ENCODE measurements at places on chromosomes 5 and 9. TPM values are rescaled to one million over a fixed set of nuclear protein-coding genes. Genes with fewer than 3 reads are reported as not detected.

- no peak overlapping the region for H3K4me3 ChIP-seq
- no peak for DNase-seq
- H3K36me3 ChIP-seq: no peaks in the 10 kb centered on the region
- H3K27ac ChIP-seq: no peak overlapping the region
These were observed 16.9 kb downstream of the SLC25A48 start for GRCh38 chr5:135851186-135851914.

DNA sequence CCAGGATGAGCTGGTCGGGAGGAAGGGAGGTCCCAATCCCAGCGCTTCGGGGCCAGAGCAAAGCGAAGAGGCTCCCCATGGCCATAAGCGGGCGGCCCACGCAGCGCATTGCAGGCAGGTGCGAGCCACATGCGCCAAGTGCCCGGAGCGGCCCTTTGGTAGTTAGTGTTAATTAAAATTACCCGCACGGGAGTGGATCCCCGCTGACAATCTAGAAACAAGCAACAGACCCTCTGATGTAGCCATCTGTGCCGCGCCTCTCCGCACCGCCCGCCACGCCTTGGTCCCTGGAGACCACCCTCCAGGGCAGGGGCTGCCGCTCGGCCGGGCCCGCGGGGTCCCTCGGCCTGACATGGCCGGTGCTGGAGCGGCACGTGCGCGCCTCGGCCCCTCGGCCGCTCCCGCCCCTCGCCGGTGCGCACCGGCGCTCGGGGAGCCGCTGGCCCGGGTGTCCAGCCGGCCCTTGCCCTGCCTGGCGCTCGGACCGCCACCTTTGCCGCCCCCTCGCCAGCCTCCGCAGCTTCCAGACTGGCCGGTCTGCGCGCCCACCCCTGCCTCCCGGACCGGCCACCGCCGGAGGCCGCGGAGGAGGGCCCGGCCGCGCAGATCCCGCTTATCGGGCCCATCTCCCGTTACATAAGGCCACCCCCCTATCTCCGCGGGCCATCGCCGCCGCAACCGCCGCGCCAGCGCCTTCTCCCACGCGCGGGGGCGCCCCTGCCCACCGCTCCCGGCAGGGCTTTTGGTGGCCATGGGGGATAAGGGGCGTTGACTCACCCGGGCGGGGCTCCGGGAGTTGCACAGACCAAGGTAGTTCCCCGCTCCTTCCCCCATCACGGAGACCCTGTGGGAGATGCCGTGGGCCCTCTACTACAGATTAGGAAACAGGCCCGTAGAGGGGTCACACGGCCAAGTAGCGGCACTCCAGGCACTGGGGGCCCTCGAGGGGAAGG lies 1.9 kb upstream of the IL13 start:
- H3K4me3 ChIP-seq: peak overlapping the region; percentile 12
- H3K4me1 ChIP-seq: no peaks in the 10 kb centered on the region
- H3K27ac ChIP-seq: no peak overlapping the region
- no peaks in the 10 kb centered on the region for H3K36me3 ChIP-seq

DNA sequence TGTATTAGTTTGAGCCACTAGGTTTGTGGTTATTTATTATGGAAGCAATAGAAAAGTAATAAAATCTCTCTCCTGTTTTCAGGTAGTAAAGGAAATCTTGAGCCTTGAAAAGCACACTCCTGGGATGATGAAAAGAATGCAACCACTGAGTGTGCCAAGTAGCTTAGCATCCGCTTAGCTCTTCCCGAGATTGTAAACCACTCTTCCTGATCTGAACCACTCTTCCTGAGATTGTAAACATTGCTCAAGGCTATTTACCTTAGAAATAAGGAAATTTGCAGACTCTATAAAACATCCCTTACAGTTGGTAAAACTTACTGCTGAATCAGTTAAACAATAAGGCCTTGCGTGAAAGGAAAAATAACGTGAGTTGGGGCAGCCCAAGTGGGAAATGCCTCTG lies 17.4 kb upstream of the IL33 start:
- no peaks in the 10 kb centered on the region for H3K27me3 ChIP-seq
- no peaks in the 10 kb centered on the region for H3K4me1 ChIP-seq
- no peaks in the 10 kb centered on the region for H3K36me3 ChIP-seq
- no peak overlapping the region for H3K4me3 ChIP-seq
- no peak for DNase-seq
- no peak overlapping the region for H3K27ac ChIP-seq

DNA sequence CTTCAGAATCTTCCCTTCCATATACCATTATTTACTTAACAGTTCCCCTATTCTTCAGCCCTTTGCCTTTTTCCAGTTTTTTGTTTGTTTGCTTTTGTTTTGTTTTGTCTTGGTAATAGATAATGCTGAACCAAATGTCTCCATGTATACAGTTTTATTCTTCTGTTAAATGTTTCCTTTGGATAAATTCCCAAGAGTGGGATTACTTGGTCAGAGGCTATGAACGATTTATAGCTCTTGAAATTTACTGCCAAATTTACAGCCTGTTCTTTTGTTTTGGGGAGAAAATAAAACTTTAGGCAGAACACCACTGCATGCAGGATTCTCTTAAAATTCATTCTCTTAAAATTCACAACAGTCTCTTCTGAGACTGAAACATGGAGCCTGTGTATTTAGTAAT lies 38.6 kb downstream of the NR4A3 start:
- DNase-seq: no peak
- H3K27me3 ChIP-seq: no peaks in the 10 kb centered on the region
- H3K4me3 ChIP-seq: no peak overlapping the region
- no peak overlapping the region for H3K27ac ChIP-seq
- no peaks in the 10 kb centered on the region for H3K4me1 ChIP-seq

GRCh38 chr9:89410022-89410421 lies 87.9 kb downstream of the SEMA4D start:
- no peak overlapping the region for H3K27ac ChIP-seq
- DNase-seq: no peak
- no peak overlapping the region for H3K4me3 ChIP-seq
- H3K36me3 ChIP-seq: no peaks in the 10 kb centered on the region
- no peaks in the 10 kb centered on the region for H3K27me3 ChIP-seq

DNA sequence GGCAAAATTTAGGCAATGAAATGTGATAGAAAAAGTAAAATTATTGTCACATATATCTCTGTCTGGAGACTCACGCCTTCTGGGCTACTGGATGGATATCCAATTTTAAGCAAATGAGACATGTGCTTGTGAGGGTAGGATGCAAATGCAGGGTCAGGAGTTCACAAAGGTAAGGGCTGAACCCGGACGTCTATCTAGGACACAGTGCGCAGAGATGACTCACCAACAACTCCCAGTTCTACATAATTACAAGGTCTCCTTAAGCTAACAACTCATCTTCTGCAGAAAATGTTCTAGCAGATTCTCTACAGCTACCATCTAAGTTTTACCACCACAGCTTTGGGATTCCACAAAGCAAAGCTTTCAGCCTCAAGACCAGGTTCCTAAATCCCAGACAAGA lies 160.5 kb downstream of the ENTREP1 start:
- no peak overlapping the region for H3K4me3 ChIP-seq
- H3K4me1 ChIP-seq: no peaks in the 10 kb centered on the region
- H3K27me3 ChIP-seq: no peaks in the 10 kb centered on the region
- H3K27ac ChIP-seq: no peak overlapping the region
- DNase-seq: no peak

The SERF1B gene
- 38.5 TPM for total RNA-seq

DNA sequence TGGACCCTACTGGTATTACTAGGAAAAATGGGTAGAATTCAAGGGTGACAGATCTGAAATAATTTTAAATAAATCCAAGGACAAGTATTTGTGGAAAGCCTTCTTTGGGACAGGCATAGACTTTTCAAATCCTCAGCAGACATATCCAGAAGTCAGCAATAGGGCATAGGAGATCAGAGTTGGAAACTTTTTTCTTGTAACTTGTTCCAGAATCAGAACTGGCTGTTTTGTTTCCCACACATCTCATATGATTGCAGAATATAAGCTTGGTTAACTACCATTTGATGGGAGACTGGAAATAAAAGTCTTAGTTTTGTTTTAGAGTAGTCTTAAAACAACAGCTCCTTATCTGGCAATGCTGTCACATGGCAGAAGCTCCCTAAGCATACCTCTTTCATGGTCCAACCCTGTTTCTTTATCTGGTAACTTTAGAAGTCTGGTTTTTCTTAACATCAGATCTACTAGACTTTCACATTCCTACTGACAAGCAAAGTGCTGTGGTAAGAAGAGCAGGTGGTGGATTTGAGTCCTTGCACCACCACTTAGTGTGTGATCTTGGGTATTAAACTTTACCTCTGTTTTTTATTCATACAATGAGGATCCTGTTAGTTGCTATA lies 25.1 kb downstream of the XRCC4 start:
- H3K4me3 ChIP-seq: no peak overlapping the region
- H3K4me1 ChIP-seq: peaks cover 41% of the 10 kb centered on the region
- no peaks in the 10 kb centered on the region for H3K36me3 ChIP-seq
- H3K27ac ChIP-seq: no peak overlapping the region
- no peaks in the 10 kb centered on the region for H3K27me3 ChIP-seq
- DNase-seq: no peak

- no peaks in the 10 kb centered on the region for H3K27me3 ChIP-seq
- no peak overlapping the region for H3K27ac ChIP-seq
- no peak overlapping the region for H3K4me3 ChIP-seq
These were observed 150.6 kb upstream of the SMIM23 start for GRCh38 chr5:171635028-171635427.

GRCh38 chr5:160370713-160371034 lies 248 bp upstream of the C1QTNF2 start:
- H3K27me3 ChIP-seq: no peaks in the 10 kb centered on the region
- H3K36me3 ChIP-seq: no peaks in the 10 kb centered on the region
- H3K27ac ChIP-seq: no peak overlapping the region
- H3K4me3 ChIP-seq: peak overlapping the region; percentile 49
- H3K4me1 ChIP-seq: no peaks in the 10 kb centered on the region

DNA sequence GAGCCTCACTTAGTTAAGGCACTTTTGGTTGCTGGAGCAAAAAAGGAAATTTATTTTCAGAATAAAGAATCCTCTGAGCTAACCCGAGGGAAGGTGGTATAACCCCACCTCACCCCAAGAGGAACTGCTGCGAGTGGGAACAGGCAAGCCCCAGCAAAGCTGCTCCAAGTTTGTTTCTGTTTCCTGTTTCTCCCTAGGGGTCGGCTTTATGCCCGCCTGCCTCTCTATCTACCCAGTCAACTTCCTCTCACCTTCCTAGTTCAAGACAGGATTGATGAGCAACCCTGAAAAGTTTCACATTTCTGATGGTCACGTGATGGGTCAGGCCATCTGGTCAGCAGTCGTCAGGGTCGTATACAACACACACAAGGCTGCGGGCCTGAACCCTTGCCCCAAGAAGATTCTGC lies 31.1 kb downstream of the TRIO start:
- no peaks in the 10 kb centered on the region for H3K36me3 ChIP-seq
- H3K4me3 ChIP-seq: no peak overlapping the region
- peaks cover 50% of the 10 kb centered on the region for H3K4me1 ChIP-seq

The PTGDS gene
- total RNA-seq: not detected

DNA sequence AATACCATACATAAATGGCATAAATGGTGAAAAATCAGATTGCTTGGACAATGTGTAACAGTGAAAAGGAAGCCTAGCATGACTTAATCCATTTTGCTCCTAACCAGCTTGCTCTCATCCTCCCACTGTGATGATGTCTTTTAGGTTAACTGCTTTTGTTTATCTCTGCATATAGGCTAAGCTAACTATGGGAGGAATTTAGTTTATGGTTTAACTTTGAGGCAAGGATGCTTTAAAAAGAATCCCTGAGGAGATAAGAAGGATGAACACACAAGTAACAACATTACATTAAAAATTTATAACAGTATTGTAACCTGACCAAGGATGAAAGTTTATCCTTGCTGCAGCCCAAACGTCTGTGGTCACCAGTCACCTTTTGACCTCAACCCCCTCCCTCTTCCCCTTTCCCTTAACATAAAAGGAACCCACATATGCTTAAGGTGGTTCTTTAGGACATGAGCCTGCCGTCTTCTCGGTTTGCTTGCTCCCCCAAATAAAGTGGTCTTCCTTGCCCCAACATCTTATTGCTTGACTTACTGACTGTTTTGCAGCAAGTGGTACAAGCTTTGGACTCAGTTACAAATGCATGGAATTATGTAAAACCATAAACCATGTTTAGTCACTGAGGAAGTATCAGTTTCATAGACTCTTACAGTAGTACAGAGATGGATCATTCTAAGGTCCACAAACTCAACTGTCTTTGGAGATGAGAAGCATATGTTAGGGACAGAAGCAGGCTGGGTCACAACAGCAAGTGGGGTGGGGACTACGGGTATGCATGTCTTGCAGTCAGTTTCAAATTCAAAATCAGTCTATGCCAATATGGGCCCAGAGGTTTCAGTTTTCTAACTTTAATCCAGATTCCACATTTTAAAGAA lies 31.3 kb downstream of the AGXT2 start:
- no peak for DNase-seq
- H3K27ac ChIP-seq: no peak overlapping the region
- no peak overlapping the region for H3K4me3 ChIP-seq
- H3K27me3 ChIP-seq: no peaks in the 10 kb centered on the region

DNA sequence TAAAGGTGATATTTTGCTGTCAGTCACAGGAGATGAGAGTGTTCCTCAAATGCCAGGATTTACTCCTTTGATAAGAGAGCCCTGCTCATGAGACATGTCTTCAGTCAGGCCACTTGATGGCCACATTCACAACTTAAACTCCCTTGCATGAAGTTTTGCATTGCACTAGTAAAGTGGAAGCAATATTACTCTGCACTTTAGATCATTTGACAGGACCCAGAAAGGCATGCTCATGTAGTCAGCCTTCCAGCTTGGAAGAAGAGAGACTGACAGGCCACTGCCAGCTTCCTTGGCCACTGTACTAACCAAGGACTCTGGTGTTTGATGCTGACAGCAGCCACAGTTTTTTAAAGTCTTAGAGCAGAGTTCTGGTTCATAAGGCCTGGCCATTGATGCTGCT lies 42.6 kb downstream of the NPR3 start:
- H3K36me3 ChIP-seq: no peaks in the 10 kb centered on the region
- no peak overlapping the region for H3K4me3 ChIP-seq
- no peak overlapping the region for H3K27ac ChIP-seq

The DMRT3 gene
- not detected for total RNA-seq

The NR6A1 gene
- 33.6 TPM for total RNA-seq

The SCGB3A1 gene
- total RNA-seq: not detected

- no peaks in the 10 kb centered on the region for H3K4me1 ChIP-seq
- no peak overlapping the region for H3K27ac ChIP-seq
- no peaks in the 10 kb centered on the region for H3K27me3 ChIP-seq
- H3K4me3 ChIP-seq: no peak overlapping the region
- no peaks in the 10 kb centered on the region for H3K36me3 ChIP-seq
- no peak for DNase-seq
These were observed 43.3 kb upstream of the CTSL start for GRCh38 chr9:87682618-87683017.

DNA sequence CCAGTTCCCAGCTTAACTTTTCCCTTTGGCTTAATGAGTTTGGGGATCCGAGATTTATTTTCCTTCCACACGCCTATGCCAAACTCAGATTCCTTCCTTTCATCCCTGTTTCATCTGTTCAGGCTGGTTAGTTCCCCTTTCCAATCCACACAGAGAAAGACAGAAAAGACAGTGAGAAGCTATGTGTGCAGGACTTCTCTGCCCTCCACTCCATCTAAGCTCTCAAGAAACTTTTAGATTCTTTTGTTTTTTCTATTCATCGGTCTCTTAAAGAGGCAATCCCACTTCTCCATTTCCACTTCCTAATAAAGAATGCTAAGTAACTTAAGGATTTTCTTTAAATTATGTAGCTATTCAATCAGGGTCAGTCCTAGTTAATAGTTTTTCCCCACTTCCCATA lies 11.2 kb downstream of the ITGA1 start:
- no peaks in the 10 kb centered on the region for H3K27me3 ChIP-seq
- peak overlapping the region; percentile 50 for H3K27ac ChIP-seq
- H3K4me1 ChIP-seq: peaks cover 51% of the 10 kb centered on the region
- H3K4me3 ChIP-seq: peak overlapping the region; percentile 76
- no peak for DNase-seq
- no peaks in the 10 kb centered on the region for H3K36me3 ChIP-seq

The ECSCR gene
- not detected for total RNA-seq

The C9orf50 gene
- total RNA-seq: not detected
